ENCODE measurements at places on chromosomes 5 and 9. TPM values are rescaled to one million over a fixed set of nuclear protein-coding genes. Genes with fewer than 3 reads are reported as not detected.

DNA sequence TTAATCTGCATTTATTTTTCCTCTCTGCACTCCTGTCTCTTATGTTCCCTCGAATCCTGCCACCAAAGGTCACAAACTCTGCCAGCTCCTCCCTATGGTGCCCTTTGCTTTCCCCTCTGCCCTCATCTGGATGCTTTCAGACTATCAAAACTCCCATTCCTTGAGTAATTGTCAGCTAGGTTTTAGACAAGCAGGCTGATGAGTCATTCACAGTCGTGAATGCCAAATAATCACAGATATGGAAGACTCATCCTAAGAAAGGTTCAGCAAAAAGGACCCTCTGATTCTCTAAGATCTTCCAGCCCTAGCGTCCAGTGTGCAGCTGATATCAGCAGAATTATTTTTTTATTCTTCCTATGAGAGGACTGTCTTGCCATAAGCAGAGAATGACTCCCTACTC, 104.5 kb upstream of the NUDT12 start:
- H3K4me1 ChIP-seq, result peaks cover 6% of the 10 kb centered on the region
- H3K4me3 ChIP-seq, result no peak overlapping the region
- peaks cover 11% of the 10 kb centered on the region for H3K27me3 ChIP-seq
- peak; percentile 51 for DNase-seq
- peak overlapping the region; percentile 4 for H3K27ac ChIP-seq

HTR1A gene
- not detected for total RNA-seq

GRCh38 chr5:108711898-108712297, 35.8 kb upstream of the FER start:
- no peak overlapping the region for H3K4me3 ChIP-seq
- no peak overlapping the region for H3K27ac ChIP-seq
- no peak for DNase-seq
- H3K27me3 ChIP-seq, result no peaks in the 10 kb centered on the region
- no peaks in the 10 kb centered on the region for H3K36me3 ChIP-seq

DNA sequence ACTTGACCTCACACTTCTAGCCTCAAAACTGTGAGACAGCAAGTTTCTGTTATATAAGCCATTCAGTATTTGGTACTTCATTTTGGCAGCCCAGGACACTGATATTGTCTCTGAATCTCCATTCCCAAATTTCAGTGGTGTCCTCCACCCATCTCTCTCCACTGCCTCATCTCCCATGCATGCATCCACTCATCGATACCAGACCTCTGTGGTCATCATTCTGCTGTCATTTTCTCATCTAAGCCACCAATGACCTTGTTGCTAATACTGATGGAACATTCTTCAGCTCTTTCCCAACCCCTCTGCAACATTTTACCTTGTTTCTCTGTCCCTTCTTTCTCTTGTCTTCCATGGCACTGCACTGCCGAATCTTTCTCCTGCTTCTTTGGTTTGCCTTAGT, 221.8 kb downstream of the SNX18 start:
- H3K27me3 ChIP-seq, result no peaks in the 10 kb centered on the region
- H3K4me3 ChIP-seq, result no peak overlapping the region
- no peak for DNase-seq
- peaks cover 6% of the 10 kb centered on the region for H3K4me1 ChIP-seq

GRCh38 chr5:164742025-164742424, 1236.6 kb downstream of the MAT2B start:
- H3K4me1 ChIP-seq, result no peaks in the 10 kb centered on the region
- no peak overlapping the region for H3K4me3 ChIP-seq
- DNase-seq, result no peak
- H3K27me3 ChIP-seq, result no peaks in the 10 kb centered on the region

GRCh38 chr5:176781638-176782570, 28.5 kb upstream of the UNC5A start:
- no peak overlapping the region for H3K27ac ChIP-seq
- no peaks in the 10 kb centered on the region for H3K36me3 ChIP-seq
- DNase-seq, result no peak
- peaks cover 3% of the 10 kb centered on the region for H3K27me3 ChIP-seq
- peaks cover 15% of the 10 kb centered on the region for H3K4me1 ChIP-seq
- H3K4me3 ChIP-seq, result no peak overlapping the region

ANKRD18B gene
- total RNA-seq, result 12.5 TPM

MSX2 gene
- total RNA-seq, result 5.6 TPM

DNA sequence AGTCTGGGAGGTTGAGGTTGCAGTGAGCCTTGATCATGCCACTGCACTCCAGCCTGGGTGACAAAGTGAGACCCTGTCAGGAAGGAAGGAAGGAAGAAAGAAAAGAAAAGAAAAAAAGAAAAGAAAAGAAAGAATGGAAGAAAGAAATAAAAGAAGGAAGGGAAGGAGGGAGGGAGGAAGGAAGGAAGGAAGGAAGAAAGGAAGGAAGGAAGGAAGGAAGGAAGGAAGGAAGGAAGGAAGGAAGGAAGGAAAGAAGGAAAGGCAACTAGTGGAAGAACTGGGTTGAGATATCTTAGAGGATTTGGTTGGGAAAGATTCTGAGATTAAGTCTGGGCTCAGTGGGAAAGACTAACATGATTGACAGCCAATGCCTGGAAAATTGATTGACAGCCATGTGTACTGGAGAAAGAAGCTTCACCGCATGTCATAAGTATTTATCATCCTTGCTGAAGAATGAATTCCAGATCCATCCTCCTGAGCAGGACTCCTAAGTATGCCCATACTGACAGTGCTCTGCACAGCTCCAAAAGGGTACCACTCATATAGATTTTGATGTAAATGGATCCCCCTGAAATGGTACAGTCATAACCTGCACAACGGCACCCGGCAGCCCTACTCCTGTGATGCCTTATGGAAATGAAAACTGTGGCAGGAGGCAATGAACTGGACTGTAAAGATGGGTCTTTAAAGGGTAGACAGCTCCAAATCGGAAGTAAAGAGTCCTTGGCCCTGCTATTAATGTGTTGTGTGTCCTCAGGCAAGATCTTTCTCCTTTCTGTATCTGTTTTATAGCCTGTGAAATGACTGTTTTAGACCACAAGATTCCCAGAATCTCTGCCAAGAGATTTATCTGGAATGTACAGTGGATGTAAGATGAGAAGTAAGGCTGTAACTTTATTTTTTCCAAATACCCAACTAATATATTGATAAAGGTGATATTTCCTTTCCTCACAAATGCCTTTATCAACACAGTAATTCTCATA, 16.9 kb upstream of the ADRA1B start:
- no peaks in the 10 kb centered on the region for H3K27me3 ChIP-seq
- no peak overlapping the region for H3K27ac ChIP-seq
- H3K36me3 ChIP-seq, result no peaks in the 10 kb centered on the region
- peak; percentile 56 for DNase-seq

LRRC19 gene
- total RNA-seq, result not detected

DNA sequence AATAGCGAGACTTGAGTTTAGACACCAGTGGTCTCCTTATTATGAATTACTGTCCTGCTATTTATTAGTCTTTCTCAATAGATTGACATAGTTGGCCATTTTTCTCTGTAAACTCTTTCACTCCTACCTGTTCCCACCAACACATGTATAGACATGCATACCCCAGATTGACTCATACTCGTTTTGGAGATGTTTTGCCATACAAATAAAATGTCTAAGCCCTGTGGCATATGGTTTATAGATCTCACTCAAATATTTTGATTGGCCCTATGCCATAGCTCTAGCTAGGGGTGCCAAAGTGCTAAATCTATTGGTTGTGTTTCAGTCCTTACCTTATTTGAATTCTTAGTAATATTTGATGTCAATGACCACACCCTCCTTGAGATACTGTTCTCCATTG, 42.3 kb downstream of the CAMK4 start:
- no peak overlapping the region for H3K4me3 ChIP-seq
- H3K27me3 ChIP-seq, result no peaks in the 10 kb centered on the region
- H3K36me3 ChIP-seq, result no peaks in the 10 kb centered on the region
- H3K4me1 ChIP-seq, result peaks cover 14% of the 10 kb centered on the region
- peak; percentile 90 for DNase-seq
- H3K27ac ChIP-seq, result no peak overlapping the region

DNA sequence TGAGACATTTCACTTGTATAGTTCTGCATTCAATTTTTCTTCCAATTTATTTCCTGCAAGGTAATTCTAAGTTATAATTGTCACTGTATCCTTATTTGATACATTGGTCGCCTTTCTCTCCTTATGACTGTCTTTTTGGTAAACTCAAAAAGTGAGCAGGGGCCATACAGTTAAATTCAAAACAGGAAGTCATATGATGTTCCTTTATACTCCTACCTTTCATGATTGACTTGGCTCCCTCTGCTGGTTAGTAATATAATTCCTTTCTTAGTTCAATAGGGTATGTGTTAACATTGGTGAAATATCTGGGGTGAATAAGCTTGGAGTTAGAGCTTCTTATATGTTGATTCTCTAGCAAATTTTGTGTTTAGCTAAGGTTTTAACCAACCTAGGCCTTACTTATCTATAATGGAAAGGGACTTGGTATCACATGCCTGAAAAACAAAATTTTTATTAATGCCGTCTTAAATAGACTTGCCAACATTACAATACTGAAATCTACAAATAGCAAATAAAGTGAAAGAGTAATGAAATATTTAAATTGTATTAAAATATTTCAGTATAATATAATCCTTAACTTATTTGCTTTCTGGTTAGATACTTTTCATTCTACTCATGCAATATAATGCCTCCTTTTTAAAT, 6.0 kb upstream of the NIPBL start:
- H3K27me3 ChIP-seq, result no peaks in the 10 kb centered on the region
- DNase-seq, result peak; percentile 75
- H3K27ac ChIP-seq, result no peak overlapping the region
- H3K36me3 ChIP-seq, result no peaks in the 10 kb centered on the region

DNA sequence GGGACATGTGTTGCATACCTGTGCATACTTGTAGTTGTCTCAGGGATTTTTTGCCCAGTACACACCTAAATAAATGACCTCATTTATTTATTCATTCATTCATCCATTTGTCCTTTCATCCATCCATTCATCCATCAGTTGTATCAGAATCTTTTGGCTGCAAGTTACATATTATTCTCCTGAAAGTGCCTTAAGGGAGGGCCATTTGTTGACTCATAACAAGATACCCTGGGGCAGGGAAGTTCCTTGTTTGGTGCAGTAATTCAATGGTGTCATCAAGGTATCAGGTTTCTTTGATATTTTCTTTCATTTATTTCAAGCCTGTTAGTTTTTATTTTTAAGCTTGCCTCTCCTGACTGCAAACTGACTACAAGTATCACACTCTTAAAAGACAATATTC, 597.9 kb upstream of the TLE4 start:
- peak; percentile 76 for DNase-seq
- no peak overlapping the region for H3K27ac ChIP-seq
- H3K36me3 ChIP-seq, result no peaks in the 10 kb centered on the region
- H3K4me3 ChIP-seq, result no peak overlapping the region
- peaks cover 9% of the 10 kb centered on the region for H3K4me1 ChIP-seq
- no peaks in the 10 kb centered on the region for H3K27me3 ChIP-seq

DNA sequence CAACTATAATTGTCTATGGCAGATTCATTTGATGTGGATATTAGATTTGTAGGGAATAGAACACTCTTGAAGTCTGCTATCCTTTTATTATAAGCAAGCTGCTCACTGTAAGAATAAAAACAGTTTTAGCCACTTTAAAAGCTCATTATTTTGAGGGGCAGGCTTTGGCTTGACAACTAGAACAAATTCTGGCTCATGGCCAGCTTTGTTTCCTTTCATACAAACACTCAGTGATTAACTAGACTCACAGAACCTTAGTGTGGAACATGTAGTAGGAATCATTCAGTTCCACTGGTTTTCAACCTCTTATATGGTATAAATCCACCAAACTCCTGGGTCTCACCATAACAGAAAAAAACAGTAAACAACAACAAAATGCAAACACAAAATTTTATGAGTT, 27.4 kb upstream of the CEP120 start:
- no peak overlapping the region for H3K4me3 ChIP-seq
- H3K27ac ChIP-seq, result no peak overlapping the region
- peaks cover 27% of the 10 kb centered on the region for H3K4me1 ChIP-seq

IL17B gene
- total RNA-seq, result not detected

DNA sequence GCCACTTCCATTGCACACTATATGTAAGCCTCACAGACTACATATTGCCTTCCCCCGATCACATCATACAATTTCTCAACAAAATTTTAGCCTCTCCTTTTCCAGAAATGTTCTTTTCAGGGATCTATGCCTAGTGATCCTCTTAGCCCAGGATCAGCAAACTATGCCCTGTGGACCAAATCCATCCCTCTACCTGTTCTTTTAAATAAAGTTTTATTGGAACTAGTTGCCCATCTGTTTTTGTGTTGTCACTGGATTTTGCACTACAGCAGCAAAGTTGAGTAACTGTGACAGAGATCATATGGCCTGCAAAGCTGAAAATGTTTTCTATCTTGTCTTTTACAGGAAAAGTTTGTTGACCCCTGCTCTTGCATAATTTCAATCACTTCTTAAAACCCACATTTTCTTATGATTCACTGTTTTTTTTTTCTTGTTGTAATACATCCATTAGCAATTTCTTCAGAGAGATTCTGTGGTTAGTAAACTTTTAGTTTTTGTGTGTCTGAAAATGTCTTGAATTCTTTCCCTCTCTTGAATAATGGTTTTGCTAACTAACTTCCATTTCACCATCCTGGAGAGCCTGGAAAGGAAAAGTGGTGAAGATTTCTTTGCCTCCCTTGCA, 7.1 kb downstream of the TXNDC8 start:
- H3K4me3 ChIP-seq, result no peak overlapping the region
- H3K36me3 ChIP-seq, result no peaks in the 10 kb centered on the region
- peak; percentile 24 for DNase-seq
- H3K27me3 ChIP-seq, result no peaks in the 10 kb centered on the region

RMRP gene
- 17,503 TPM for total RNA-seq

DNA sequence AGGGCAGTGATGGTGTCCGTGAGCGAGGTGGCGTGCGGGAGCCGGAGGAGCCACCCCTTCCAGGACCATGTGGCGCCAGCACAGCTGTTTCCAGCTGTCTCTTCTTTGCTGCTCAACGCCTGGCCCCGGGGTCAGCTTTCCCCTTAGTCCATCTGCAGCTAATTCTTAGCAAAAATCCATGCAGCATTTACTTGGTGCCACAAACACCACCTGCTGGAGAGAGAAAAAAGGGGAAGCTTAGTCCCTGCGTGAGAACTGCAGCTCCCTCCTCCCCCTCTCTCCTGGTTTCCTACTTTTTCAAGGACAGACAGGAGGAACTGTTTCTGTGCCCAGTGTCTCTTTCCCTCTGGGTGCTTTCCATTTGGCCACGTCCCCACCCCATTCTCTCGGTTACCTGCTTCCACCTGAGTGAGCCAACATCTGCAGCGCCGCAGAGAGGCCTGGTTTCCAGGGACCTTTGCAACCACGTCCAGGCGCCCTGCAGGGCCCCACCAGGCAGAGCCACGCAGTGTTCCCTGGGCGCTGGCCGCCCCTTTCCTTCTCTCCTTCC, 3.4 kb downstream of the SLC6A19 start:
- no peak overlapping the region for H3K4me3 ChIP-seq
- peaks cover 38% of the 10 kb centered on the region for H3K27me3 ChIP-seq
- no peak overlapping the region for H3K27ac ChIP-seq
- H3K4me1 ChIP-seq, result no peaks in the 10 kb centered on the region

FGD3 gene
- total RNA-seq, result not detected

RBM18 gene
- 44.4 TPM for total RNA-seq

DNA sequence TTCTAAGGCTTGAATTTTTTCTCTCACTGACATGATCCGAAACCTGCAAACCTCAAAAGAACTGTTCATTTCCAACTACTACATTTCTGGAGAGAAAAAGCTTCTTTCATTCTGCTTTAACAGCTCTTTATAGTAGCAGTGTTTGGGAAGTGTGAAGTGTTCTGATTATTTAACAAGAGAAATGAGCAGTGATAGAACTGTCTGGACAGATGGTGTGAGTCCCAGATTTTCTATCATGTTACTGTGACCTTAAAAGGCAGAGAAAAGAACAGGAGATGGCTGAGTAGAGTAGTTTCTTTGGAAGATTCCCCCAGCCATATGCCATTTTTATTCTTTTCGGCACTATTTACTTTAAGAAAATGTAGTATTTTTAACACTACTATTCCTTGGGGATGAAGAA, 41.3 kb upstream of the TAL2 start:
- no peaks in the 10 kb centered on the region for H3K4me1 ChIP-seq
- no peak overlapping the region for H3K4me3 ChIP-seq
- H3K27ac ChIP-seq, result no peak overlapping the region
- DNase-seq, result no peak
- peaks cover 15% of the 10 kb centered on the region for H3K36me3 ChIP-seq
